NT2/D1 (cell line): ENCODE measurements at places on chromosomes 12 and 14.

- DNase-seq: no peak
Measured at GRCh38 chr12:100528471-100529127, 44.9 kb upstream of the GAS2L3 start.

GRCh38 chr12:66627270-66627987 is 51.4 kb downstream of the GRIP1 start:
- DNase-seq: no peak

DNA sequence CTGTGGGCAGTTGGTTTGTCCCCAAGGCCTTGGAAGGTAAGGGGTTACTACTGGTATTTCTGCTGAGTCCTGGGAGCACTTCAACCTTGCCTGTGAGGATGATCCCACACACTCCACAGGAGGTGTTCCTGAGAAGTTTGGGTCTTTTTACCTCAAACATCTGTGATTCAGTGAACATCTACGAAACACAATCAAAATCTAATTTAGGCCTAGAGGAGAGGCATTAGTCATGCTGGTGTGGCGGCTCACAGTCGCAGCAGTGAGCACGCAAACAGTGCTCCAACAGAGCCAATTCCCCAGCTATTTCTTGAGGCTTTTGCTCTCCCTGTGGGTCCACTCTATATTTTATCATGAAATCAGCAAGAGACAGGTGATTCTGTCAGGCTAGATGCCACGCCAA is 107.6 kb downstream of the APAF1 start:
- no peak for DNase-seq

- no peak for DNase-seq
Measured at GRCh38 chr14:99819514-99819913, 26.3 kb downstream of the EML1 start.

DNA sequence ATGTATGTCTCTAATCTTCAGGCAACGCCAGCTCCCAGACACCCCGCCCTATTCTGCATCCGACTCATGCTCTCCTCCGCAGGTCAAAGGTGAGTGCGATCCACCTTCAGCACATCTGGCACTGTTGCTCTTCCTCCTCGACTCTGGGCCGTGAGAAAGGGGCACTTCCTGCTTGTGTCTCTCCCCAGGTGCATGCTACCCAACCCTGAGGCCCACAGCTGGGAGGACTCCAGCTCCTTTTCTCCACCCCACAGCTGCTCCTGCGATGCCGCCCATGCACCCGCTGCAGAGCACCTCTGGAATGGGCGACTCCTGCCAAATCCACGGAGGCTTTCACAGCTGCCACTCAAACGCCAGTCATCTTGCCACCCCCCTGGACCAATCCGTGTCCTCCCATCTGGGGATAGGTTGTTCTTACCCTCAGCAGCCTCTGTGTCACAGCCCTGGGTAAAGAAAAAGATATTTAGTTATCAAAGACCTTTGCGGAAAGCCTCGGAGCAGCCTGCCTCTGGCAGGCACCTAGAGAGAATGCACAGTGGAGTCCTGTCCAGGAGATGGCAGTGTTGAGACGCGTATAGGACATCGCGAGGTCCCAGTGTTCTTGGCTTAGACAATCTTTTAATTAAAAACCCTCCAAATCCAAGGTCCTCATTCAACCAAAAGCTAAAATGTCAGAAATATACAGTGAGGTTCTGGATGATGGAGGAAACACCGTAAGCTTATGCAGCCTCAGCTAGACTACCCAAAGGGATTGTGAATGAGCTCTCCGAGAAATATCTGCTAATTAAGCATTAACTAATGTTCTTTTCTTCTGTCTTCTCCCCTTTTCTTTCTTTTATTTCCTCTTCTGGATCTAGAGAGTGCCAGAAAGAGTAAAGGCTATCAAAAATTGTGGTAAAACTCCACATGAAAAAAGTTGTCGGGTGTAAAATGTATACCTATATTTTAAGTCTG is 54.3 kb downstream of the MYRFL start:
- peak; percentile 77 for DNase-seq

DNA sequence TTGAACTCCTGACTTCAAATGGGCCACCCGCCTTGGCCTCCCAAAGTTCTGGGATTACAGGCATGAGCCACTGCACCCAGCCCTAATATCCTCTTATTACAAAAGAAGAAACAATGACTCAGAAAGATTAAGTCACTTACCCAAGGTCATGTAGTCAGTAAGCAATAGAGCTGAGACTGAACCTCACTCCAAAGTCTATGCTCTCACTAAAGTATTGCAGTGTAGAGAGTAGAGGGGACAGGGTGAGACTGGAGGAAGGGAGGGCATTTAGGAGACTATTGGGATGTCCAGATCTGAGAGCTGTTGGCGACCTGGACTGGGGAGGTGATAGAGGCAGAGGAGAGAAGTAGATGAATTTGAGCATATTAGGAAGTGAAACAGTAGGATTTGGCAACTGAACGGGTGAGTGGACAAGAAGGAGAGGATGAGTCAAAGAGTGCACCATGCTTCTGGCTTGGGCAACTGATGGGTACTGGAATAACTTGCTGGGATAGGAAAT is 11.8 kb downstream of the P2RX7 start:
- no peak for DNase-seq

- no peak for DNase-seq
Measured at GRCh38 chr14:63857466-63858030, 4.7 kb downstream of the SYNE2 start.

DNA sequence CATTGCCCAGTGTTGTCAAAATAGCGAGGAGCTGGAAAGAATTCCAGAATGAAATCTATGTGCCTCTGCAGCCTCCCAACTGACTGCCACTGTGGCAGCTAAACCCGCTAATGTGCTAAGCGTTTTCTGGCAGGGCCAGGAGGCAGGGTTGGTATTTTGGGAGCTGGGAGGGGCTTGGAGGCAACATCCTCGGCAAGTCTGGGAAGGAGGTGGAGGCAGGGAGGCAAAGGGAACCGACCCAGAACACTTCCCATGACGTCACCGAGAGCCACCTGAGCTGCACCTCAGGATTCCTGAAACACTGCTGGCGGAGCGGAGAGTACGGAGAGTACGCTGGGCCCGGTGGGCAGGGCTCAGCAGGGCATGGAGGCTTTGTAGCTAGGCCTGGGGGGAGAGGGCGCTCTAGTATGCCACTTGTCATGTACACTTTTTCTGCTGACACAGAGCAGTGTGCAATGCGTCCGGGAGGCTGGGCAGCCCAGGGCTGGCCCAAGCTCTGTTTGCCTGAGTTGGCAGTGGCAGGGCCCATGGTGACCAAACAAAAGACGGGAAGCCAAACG is 81.5 kb downstream of the DPF3 start:
- DNase-seq: no peak

GRCh38 chr12:25970082-25970481 is 11.6 kb downstream of the RASSF8 start:
- DNase-seq: no peak
